D721Med (cell line): ENCODE measurements at places on chromosomes 7 and 10.

GRCh38 chr7:91771921-91772815 lies 108.3 kb downstream of the MTERF1 start:
- DNase-seq: no peak

- no peak for DNase-seq
Measured at GRCh38 chr7:155594163-155594732, 47.9 kb upstream of the CNPY1 start.

DNA sequence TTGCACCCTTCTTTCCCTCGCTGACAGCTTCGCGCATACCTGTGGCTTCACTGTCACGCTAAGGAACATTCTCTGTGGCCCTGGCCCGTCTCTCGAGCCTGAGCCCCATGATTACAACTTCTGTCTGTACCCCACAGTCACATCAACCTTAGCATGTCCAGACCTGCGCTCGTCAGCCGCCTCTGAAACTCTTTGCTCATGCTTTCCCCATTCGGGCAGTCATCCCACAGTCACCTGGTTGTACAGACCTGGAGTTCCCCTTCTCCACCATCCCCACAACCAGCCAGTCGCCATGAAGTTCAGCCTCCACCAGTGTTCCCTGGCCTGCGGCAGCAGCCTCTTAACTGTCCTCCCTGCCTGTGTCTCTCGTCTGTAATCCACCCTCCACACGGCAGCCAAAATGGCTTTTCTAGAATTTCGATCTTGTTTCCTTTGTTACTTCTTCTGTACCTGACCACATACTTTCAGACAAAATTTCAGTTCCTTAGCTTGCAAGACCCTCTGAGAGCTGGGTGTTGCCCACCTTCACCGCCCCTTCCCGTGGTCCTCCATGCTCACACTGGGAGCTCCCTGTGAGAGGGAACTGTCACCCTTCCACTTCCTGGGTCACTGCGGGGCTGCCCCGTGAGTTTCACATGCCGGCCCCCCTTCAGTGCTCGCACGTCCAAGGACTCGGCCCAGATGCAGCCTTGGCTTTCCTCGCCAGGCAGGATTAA lies 229.2 kb downstream of the CELF2 start:
- no peak for DNase-seq

DNA sequence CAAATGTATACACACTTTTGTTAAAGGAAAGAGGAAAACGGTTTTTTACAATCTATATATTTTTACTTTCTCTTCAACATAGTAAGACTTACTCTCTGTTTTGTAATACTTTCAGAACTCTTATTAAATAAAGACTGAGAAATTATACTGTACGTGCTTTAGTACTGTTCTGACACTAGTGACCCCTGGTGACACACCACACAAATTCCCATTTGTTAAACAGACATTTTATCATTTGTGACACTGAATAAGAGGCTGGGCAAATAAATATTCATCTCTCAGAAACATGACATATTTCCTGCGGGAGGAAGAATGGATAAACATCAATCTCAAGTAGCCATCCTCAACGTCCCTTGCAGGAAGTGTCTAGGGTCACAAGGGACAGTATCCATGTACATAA lies 68.9 kb upstream of the ZNF33B start:
- DNase-seq: no peak

DNA sequence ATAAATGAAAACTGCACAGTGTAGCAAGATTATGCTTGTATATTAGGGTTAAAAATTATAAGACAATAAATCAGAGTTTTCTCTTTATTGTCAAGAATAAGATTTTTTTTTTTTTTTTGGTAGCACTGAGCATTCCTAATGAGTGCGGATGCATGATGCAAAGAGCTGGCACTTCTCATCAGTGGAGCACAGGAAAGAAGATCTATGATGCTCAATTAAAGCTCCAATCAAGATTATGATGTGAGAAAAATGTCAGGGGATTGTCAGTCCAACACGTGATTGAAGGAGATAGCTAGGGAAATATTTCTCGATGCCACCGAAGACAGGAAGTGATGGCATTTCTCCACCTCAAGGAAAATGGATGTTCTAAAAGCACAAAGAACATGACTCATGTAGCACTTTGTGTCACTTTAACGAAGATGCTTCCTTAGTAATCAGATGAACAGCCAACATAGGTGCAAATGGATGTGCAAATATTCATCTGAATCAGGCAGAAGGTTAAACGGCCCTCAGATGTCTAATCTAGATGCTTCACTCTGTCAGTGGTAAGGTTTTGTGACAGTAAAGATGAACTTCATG lies 240.9 kb downstream of the THSD7A start:
- no peak for DNase-seq

DNA sequence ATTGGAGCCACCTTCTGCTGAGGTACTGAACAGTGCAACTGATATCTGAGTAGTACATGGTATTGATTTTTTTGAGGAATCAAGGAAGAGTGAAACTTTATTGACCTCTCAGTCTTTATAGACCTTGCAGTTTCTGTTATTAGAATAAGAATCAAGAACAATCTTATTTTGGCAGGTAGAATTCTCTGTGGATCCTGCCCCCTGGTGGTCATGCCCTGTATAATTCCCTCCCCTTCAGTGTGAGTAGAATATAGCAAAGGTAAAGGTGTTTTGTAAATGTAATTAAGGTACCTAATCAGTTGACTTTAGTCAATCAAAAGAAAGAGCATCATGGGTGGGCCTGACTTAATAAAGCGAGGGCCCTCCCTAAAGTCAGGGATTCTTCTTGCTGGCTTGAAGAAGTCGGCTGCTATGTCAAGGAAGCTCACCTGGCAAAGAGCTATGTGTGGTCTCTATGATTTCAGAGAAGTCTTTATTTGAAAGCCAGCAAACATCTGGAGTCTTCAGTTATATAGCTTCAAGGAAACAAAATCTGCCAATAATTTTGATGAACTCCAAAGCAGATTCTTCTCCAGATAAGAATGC lies 142.8 kb downstream of the LSM5 start:
- DNase-seq: no peak

- DNase-seq: no peak
Measured at GRCh38 chr10:12540341-12540781, 191.0 kb downstream of the CAMK1D start.

DNA sequence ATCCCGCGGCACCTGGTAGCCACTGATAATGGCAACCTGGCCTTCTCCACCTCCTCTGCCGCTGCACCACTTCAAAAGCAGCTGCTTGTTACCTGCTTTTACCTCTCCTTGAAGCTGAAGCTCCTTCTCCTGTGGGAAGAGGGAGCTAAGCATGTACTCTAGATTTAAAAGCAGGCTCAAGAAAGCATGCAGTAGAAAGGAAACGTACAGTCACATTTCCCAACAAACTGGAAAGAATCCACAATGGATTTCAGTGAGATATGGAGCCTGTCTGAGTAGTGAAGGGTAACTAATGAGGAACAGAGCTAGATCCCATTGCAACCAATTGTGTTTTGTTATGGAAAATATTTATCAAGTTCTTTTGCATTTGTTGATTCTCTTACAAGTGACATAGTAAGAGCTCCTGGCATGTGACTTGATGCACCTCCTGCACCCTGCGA lies 457.4 kb upstream of the GALNT17 start:
- DNase-seq: no peak

GRCh38 chr10:118663176-118663575 lies 67.7 kb upstream of the PRLHR start:
- DNase-seq: no peak

DNA sequence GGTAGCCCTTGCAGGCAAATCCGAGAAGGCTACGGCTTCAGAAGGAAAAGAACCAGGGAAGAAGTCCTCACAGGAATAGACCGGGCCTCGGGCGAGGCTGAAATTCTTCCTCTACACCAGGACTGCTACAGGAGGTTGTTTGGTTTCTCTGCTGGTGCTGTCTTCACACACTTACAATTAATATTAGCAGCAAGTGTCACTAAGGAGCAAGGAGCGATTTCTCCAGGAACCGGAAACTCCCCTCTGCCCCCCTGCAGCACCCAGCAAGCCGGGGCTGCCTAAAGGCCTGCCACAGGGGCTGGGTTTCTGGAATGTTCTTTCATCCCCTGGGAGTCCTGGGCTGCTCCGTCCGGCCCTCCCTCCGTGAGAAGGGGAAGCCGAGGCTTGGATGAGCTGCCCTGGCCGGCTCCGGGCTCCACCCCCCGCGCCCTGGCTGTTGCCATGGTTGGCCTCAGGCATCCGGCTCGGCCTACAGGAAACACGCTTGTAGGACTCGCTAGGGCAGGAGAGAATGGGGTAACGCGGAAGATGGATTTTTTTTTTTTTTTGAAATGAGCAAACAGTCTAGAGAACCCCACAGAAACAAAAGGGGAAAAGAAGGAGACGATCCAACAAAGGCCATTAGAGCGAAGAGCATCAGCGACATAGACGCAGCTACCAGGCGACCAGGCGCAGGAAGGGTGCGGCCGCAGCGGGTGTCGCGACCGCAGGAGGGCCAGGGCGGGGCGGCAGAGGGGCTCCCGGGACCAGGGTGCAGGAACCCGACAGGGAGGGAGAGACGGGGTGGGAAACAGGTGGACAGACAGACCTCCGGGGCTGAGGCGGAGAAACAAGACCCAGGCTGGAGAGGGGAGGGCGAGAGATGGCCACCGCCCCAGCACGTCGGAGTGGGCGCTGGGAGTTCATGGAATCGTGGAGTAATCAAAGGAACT lies 33.0 kb downstream of the EN2 start:
- DNase-seq: no peak

DNA sequence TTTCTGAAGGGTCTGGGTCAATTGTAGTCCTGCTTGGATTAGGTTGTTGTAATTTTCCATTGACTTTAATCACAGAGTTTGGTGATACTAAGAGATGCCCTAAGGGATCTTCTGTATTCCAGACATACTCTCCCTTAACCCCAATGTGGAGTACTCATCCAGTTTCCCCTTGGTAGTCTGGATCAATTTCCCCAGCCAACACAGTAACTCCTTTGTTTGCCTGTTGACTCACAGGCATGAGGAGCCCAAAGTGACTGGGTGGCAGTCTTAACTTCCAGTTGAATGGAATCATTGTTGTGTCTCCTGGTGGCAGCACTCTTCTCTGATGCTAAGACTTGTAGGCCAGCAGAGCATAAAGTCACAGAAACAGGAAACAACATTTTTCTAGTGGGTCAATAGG lies 41.5 kb upstream of the PIK3CG start:
- no peak for DNase-seq

GRCh38 chr7:143356414-143357050 lies 6.0 kb downstream of the FAM131B start:
- no peak for DNase-seq

DNA sequence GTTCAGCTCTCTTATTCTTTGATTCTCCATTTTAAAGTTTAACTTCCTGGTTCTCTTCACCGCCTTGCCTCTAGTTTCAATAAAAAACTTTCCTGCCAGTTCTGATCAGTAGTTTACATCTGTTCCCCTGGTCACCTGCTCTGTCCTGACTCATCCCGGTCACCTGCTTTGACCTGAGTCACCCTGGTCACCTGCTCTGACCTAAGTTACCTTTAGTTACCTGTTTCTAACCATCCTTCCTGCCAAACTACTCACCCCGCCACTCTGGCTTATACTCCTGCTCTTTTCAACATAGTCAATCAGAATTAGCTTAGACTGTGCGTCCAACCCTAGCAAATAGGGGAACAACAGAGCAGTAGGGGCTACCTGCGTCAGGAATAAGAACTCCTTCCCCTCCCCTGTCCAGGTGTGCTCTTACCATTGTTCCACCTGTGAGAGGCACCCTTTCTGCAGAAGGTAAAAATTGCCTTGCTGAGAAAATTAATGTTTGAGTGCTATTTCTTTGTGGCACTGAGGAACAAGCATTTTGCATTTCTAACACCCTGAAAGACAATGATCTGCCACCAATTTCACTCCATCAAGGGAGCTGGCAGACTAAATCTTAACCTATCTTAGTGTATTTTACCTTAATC lies 263.6 kb downstream of the DOCK4 start:
- DNase-seq: no peak

- no peak for DNase-seq
Measured at GRCh38 chr7:19051767-19052375, 65.6 kb downstream of the TWIST1 start.

- no peak for DNase-seq
Measured at GRCh38 chr7:19982841-19983835, 209.7 kb upstream of the TMEM196 start.

GRCh38 chr7:135741905-135742304 lies 6.7 kb downstream of the FAM180A start:
- no peak for DNase-seq

GRCh38 chr7:130384371-130384801 lies 4.1 kb downstream of the CPA1 start:
- DNase-seq: no peak

GRCh38 chr7:24748521-24748920 lies 8.7 kb downstream of the GSDME start:
- DNase-seq: no peak

DNA sequence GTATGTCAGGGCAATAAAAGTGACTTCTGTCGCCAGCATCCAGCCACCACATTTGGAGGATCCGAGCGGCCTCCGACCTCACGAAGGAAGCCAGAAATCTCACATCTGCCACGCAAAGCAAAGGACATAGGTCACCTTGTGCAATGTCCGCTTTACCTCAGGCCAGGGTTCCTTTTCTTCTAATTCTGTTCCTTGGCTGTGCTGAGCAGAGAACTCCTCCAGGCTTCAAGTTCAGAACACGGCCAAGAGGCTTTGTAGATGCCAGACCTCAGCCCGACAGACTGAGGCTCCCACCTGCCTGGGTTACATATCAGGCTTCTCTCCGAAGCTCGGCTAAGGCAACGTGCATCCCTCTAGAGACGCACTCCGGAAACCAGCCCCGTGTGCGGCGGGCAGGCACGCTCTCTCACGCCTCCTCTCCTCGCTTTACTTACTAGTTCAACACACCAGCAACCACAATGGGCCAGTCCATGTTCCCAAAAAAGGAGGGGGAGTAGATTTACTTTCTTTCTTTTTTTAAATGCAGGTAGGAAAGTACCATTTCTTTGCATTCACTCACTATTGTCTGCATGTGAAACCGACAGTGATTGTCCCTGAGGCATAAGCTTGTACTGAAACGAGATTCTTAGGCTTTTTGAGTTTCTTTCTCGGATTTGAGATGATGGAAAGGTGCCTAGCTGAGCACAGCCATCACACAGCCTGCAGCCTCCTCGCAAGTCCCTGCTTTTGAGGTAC lies 122.4 kb upstream of the AFAP1L2 start:
- no peak for DNase-seq

DNA sequence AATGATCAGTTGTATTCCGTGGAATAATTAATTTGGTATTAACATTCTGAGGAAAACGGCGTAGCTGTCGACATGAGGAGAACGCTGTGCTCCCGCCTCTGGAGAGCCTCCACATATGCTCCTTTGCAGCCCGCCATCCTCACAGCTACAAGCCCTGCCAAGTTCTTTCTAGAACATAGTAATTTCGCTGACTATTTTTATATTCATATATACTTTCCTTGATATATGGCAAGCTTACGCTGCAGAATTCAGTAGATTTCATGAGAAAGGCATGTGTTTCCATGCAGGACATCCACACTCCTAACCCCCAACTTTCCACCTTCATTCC lies 45.2 kb downstream of the TBXAS1 start:
- no peak for DNase-seq

- no peak for DNase-seq
Measured at GRCh38 chr10:110355922-110356627, 51.4 kb upstream of the SMNDC1 start.

- no peak for DNase-seq
Measured at GRCh38 chr7:105691680-105692564, 110.6 kb upstream of the EFCAB10 start.

- DNase-seq: no peak
Measured at GRCh38 chr7:16685535-16685934, 39.6 kb downstream of the BZW2 start.
